Adipocyte (in vitro differentiated cells): ENCODE measurements at places on chromosomes 16 and 17.

DNA sequence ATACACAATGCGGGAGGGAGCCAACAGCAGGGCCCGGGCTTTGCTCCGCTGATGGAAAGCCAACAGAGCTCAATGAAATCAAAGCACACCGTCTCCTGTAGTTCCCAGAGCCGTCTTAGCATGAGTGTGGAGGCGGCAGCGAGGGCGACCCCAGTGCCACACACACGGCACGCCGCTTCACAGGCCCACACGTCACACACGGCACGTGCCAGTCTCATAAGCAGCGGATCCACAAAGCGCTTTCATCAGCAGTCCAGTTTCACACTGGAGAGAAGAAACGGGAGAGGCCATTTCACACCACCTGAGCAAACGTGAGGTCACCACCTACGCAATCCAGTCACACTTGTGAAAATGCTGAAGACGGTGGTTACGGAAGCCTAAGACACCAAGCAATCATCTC is 34.8 kb downstream of the CYB5D2 start:
- no peak for DNase-seq

DNA sequence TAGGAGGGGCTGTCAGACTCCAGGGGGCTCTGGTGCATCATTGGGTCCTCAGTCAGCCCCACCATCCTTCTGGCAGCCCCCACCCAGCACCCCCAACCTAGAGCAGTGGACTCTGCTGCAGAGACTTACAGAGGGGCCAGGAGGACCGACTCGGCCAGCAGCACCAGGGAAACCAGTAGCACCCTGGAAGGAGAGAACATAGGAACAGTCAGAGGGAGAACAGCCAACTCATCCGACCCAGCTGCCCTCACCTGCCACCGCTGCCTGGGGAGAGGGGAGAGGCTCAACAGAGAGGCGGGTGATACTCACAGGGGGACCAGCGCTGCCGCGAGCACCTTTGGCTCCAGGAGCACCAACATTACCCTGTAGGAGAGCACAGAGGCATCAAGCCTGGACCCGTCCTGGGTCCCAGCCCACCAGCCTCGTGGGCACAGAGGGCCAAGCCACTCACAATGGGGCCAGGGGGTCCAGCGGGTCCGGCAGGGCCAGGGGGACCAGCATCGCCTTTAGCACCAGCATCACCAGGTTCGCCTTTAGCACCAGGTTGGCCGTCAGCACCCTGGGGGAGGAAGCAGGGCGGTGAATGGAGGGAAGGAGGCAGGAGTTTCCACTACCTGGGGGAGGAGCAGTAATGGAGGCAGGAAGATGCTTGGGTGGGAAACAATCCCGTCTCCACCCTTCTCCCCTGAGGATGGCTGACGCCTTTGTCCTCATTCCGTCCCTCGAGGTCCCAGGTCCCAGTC is 11.7 kb downstream of the COL1A1 start:
- DNase-seq = peak; percentile 58

- no peak for DNase-seq
These were observed 7.1 kb downstream of the TEKT3 start for GRCh38 chr17:15334266-15334665.

GRCh38 chr16:27499659-27500055 is 50.1 kb downstream of the GTF3C1 start:
- no peak for DNase-seq

GRCh38 chr17:60554377-60554788 is 28.3 kb upstream of the APPBP2 start:
- peak; percentile 85 for DNase-seq

- no peak for DNase-seq
These were observed 7.8 kb downstream of the GALK1 start for GRCh38 chr17:75757086-75757681.

DNA sequence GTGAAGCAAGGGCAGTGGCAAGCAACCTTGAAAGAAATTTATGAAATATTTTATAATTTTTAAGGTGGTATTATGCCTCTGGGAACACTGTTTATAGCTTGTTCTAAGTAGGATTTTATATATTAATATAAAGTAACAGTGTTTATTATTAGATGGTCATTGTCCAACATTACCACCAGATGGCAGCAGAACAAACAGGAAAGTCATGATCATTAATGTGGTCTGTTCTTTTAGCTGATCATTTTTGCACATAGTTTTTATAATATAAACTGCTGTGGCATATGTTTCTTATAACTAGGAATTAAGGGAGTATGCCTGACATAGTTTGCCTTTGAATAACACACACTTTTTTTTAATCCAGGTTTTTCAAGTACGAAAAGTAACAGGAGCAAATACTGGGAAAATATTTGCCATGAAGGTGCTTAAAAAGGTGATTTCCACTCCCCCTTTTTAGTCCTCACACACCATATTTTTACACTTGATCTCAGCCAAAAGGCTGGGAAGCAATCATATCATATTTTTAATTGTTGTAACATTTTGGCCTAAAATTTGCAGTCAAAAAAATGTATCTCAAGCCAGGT is 21.4 kb downstream of the RPS6KB1 start:
- DNase-seq = peak; percentile 88

DNA sequence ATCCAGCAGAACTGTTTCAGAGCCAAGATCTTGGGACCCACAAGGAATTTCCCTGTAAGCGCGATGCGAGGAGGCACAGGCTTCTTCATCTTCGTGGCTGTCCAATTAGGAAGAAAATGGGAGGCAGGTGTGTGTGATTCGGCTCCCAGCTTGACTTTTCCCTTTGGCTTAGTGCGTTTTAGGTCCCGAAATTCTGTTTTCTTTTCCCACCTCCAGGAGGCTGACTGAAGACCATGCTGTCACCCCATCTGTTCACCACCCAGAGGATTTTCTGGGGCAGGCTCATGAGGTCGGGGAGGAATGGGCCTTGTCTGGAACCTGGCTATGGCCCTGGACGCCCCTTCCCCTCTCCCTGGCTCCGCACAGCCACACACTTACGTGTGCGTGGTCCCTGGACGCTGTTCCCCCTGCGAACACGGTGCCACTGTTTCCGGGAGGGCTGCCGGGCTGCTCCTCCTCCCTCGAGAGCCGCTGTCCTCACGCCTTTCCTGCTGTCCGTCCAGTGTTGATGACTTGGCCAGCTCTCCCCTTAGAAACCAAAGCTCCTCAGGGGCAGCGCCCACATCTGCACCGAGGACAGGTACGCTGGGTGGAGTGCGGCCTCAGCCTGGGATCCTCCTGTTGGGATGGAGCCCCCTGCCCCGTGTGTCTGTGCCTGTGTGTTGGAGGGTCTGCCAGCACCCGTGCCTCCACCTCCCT is 2.7 kb upstream of the PABPN1L start:
- DNase-seq = no peak

DNA sequence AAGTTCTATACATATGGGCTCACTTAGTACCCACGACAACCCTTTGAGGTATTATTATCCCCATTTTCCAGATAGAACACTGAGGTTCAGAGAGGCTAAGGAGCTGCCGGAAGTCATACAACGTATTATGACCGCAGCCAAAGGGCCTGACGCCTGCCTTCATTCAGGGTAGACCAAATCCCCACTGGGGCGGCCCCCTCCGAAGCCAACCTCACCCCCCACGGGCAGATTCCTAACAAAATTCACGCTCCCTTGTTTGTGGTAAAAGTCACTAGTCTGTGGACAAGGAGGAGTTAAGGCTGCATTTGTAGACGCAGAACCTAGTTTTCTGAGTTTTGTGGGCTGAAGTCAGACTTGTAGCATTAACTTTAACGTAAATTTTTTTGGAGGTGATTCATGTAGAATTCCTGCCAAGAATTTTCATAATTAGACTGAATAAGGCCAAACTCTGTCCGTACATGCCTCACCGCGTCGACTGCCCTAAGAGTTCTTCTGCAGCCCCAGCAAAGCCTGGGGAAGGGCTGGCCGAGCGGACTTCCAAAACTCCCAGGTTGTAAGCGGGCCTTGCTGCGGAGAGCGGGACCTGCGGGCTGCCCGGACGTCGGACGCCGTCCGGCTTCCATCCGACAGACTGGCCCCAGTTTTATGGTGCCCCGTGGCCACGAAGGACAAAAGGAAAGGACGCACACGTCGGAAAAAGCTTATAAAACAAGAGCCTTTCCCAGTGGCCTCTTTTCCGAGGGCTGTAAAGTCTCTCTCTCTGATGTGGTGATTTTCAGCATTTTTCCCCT is 75.7 kb downstream of the NXN start:
- DNase-seq = peak; percentile 93

- no peak for DNase-seq
These were observed 28.6 kb upstream of the UBE2G1 start for GRCh38 chr17:4395111-4395478.

DNA sequence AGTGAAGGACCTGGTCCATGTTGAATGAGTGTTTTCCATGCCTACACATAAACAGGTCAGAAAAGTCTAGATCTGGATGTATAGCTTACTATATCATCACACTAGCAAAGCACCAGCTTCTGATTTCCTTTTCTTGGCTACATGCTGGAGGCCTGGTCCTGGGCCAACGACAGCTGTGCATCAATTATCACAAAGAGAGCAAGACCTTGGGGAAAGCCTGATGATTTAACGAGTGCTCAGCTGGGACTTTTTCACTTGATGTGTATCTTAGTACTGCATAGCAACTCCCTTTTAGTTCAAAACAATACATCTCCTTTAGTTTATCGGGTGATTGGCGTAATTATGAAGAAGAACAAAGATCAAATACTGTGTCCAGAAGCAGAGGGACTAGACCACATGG is 358.2 kb downstream of the KIF2B start:
- DNase-seq = no peak

GRCh38 chr16:24430954-24431760 is 108.2 kb upstream of the RBBP6 start:
- no peak for DNase-seq

GRCh38 chr16:59688006-59688405 is 953.9 kb upstream of the GOT2 start:
- DNase-seq = no peak

GRCh38 chr16:21989751-21990150 is 11.2 kb downstream of the PDZD9 start:
- DNase-seq = no peak

- DNase-seq = no peak
These were observed 14.2 kb upstream of the RAP1GAP2 start for GRCh38 chr17:2782055-2782454.
